ENCODE measurements at places on chromosomes 7 and 10. TPM values are rescaled to one million over a fixed set of nuclear protein-coding genes. Genes with fewer than 3 reads are reported as not detected.

DNA sequence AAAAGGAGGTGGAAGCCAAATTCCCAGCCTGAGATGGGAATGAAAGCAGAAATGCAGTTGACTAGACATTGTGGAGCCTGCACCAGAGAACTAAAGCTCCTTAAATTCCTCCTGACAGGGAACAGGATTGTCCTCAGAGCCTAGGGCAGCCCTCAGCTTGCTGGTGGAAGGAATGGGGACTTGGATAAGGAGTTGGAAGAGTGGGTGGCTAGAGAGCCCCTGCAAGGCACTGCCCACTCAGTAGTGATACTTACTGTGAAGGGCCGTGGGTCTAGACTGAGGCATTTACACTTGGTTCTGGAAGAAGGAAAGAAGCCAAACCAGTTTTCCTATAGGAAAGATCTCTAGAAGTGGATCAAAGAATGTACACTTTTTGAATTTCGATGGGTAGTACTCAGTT is 117.6 kb downstream of the PLCE1 start:
- H3K36me3 ChIP-seq = no peaks in the 10 kb centered on the region
- peaks cover 3% of the 10 kb centered on the region for H3K27me3 ChIP-seq
- H3K4me3 ChIP-seq = no peak overlapping the region

AMPH gene
- not detected for total RNA-seq

- H3K36me3 ChIP-seq = no peaks in the 10 kb centered on the region
- no peak overlapping the region for H3K4me3 ChIP-seq
- no peak for DNase-seq
- peaks cover 10% of the 10 kb centered on the region for H3K27me3 ChIP-seq
- H3K4me1 ChIP-seq = peaks cover 8% of the 10 kb centered on the region
Measured at GRCh38 chr10:78457804-78458482, 424.3 kb downstream of the RPS24 start.

- no peaks in the 10 kb centered on the region for H3K4me1 ChIP-seq
- H3K27me3 ChIP-seq = no peaks in the 10 kb centered on the region
- H3K36me3 ChIP-seq = no peaks in the 10 kb centered on the region
- no peak for DNase-seq
- no peak overlapping the region for H3K27ac ChIP-seq
- no peak overlapping the region for H3K4me3 ChIP-seq
Measured at GRCh38 chr7:137578541-137578940, 235.0 kb upstream of the PTN start.

DNA sequence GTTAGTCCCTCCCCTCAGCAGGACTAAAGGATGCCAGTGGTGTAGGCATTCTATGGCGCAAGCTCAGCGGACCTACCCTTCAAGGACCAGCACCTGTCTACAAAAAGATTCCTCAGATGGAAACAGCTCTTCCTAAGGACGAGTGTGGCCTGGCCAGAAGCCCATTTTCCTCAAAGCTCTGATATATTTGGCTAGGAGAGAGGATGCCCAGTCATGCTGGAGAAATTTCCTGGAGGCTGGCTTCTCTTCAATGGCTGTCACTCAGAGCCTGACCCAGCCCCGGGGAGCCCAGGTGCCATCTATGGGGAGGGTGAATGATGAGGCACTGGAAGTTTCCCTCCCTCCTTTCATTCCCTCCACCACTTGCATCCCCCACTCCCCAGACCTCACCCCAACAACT is 111.5 kb downstream of the PLXNA4 start:
- no peak overlapping the region for H3K27ac ChIP-seq
- DNase-seq = no peak
- H3K27me3 ChIP-seq = peaks cover 2% of the 10 kb centered on the region
- H3K4me3 ChIP-seq = no peak overlapping the region

PTF1A gene
- not detected for total RNA-seq

AKR1E2 gene
- 4.5 TPM for total RNA-seq

OR2A14 gene
- not detected for total RNA-seq

- no peaks in the 10 kb centered on the region for H3K4me1 ChIP-seq
- no peak for DNase-seq
- no peaks in the 10 kb centered on the region for H3K27me3 ChIP-seq
- H3K4me3 ChIP-seq = no peak overlapping the region
- peaks cover 10% of the 10 kb centered on the region for H3K36me3 ChIP-seq
Measured at GRCh38 chr7:38863601-38864291, 45.2 kb downstream of the VPS41 start.

NME8 gene
- not detected for total RNA-seq

All from activated naive CD8-positive, alpha-beta T cell treated with anti-CD3 and anti-CD28 coated beads, Interleukin-2, amount 10 ng/mL, durations not matched to agents 7 days and 5 days (primary cell).